ENCODE measurements at places on chromosomes 1 and 21.

GRCh38 chr1:246987083-246987690 is 20.7 kb downstream of the ZNF695 start:
- DNase-seq = no peak

- DNase-seq = no peak
These were observed 91.1 kb upstream of the UBE2U start for GRCh38 chr1:64112281-64112680.

DNA sequence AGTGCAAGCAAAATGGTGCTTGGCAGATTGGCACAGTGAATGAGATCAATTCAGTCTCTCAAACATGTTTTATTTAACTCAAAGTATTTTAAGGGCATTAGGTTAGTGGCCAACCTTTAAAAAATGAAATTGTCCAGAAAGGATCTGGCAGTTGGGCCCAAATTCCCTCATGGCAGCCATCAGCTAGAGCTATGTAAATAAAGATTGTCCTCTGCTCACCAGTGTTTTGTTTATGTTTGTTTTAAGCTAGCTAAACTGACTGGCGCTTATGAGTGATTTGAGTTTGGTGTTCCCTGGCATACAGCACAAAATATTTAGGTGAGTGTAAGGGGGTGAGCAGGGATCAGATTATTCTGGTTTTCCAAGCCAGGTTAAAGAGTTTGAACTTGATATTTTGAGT is 18.1 kb downstream of the HDAC1 start:
- no peak for DNase-seq

- no peak for DNase-seq
These were observed 56.6 kb downstream of the FGGY start for GRCh38 chr1:59353453-59353852.

DNA sequence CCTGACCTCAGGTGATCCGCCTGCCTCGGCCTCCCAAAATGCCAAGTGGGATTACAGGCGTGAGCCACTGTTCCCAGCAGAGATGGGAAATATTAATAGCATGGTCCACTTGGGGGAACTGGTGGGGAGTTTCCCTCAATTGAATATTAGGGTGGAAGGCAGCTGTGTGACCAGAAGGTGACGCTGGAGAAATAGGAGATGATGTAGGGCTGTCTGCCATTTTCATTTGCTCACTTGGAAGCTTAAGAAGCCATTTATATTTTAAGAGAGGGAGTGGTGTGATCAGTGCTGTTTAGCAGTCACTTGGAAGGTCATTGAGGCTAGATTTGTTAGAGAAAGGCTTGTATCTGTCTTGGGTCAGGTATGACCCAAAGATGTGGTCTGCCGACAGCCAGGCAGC is 19.9 kb downstream of the KDM4A start:
- no peak for DNase-seq

- peak; percentile 33 for DNase-seq
These were observed 248.4 kb downstream of the DENND1B start for GRCh38 chr1:197526736-197527371.

GRCh38 chr1:53616927-53617326 is 122.0 kb downstream of the GLIS1 start:
- no peak for DNase-seq

GRCh38 chr1:197422993-197423392 is 154.9 kb downstream of the CRB1 start:
- DNase-seq = no peak

- DNase-seq = no peak
These were observed 409.4 kb downstream of the VAV3 start for GRCh38 chr1:107555578-107555977.

DNA sequence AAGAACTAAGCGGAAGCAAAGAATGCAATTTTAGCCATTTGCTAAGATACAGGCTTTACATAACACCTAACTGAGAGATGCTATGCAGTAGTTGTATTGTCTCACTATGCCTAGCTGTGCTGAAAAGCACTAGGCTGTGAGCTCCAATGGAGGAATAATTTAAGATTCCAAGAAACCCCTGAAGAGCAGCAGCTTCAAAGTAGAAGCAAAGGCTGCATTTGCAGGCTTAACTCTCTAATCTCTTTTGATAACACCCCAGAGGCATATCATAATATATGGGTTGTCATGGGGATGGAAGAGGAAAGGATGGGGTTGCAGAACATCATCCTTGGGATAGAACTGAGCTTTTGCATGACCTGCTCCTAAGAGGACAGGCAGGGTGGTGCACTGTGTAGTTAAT is 102.0 kb downstream of the ERG start:
- DNase-seq = no peak

DNA sequence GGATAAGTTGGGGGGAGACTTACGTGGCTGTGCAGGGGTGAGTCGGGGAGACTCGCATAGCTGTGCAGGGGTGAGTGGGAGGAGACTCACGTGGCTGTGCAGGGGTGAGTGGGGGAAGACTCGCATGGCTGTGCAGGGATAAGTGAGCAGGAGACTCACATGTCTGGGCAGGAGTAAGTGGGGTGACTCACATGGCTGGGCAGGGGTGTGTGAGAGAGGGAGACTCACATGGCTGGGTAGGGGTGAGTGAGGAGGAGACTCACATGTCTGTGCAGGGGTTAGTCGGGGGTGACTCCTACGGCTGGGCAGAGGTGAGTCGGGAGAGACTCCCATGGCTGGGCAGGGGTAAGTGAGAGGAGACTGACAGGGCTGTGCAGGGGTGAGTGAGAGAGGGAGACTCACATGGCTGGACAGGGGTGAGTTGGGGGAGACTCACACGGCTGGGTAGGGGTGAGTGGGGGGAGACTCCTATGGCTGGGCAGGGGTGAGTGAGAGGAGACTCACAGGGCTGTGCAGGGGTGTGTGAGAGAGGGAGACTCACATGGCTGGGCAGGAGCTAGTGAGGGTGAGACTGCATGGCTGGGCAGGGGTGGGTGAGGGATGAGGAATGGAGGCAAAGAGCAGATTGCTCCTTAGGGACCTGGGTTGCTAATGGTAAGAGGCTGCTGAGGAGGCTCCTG is 56.0 kb upstream of the ABCG1 start:
- peak; percentile 24 for DNase-seq

DNA sequence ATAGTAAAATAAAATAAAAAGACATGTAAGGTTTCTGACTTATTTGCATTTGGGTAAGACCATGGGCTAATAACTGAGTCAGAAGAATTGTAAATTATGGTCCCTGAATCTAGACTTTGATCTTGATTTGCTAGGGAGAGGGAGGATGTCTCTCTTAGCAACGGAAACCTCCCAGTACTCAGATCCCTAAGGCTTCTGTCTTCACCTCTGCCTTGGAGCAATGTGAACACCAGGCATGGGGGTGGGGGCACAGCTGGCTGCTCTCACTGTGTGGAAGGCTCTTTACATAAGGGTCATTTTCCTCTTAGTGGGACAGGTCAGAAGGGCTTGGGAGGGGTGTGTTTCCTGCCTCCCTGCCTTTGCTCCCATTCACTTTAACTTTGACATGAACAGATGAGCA is 17.0 kb upstream of the TMEM54 start:
- no peak for DNase-seq

GRCh38 chr1:222889440-222889839 is 74.6 kb downstream of the DISP1 start:
- DNase-seq = peak; percentile 44

DNA sequence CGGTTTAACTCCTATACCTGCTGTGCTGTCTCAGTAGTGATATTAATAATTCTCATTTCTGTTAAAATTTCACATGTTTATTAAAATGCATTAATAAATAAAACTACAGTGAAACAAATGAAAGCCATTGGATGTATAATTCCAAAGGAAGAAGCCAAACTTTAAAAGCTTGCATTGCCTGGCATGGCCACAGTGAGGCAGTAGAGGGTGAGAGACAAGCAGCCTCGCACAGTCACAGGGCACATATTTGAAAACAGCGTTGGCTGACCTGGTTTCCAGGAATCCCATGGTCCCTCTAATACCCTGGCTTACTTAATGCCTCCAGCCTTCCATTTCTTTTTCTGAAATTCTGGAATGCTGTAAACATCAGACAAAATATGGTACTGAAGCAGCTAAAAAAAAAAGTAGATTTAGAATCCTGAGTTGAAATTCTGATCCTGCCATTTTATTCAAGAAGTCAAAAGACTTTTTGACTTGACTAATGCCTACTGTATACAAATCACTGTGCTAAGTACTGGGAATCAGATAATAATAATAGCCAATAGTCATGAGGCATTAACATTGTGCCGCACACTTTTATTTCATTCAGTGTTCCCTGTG is 6.7 kb upstream of the RNASEL start:
- DNase-seq = peak; percentile 75

DNA sequence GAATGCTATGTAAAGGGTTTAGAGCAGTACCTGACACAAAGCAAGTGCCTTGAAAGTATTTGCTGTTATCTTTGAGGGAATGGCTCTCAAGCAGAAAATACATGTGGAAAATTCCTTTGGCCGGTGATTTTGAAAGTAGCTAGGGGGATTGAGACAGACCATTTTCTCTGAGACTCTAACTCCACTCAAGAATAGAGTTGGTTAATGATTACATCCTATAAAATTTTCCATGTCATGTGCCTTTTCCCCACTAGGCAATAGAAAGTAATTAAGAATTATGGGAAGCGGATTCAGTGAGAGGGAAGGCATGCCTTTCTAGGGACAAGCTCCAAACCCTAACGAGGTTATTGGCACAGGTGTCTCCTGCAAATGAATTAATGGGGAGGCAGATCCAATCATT is 276.0 kb downstream of the GPATCH2 start:
- DNase-seq = no peak

- DNase-seq = no peak
These were observed 1.0 kb upstream of the RUNX3 start for GRCh38 chr1:24931146-24931467.

DNA sequence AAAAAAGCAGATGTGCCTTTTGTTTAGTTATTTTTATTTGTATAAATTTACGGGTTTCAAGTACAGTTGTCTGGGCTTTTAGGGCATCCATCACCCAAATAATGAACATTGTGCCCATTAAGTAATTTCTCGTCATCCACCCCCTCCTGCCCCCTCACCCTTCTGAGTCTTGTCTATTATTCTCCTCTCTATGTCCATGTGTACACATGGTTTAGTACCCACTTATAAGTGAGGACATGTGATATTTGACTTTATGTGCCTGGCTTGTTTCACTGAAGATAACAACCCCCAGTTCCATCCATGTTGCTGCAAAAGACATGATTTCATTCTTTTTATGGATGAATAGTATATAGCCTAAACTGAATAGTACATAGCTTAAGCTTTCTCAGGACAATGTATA is 189.2 kb downstream of the ZP4 start:
- DNase-seq = no peak

GRCh38 chr1:76054359-76054758 is 20.2 kb upstream of the ST6GALNAC3 start:
- no peak for DNase-seq

GRCh38 chr1:233010146-233010545 is 59.7 kb downstream of the NTPCR start:
- no peak for DNase-seq

GRCh38 chr1:246608616-246609376 is 42.5 kb downstream of the CNST start:
- no peak for DNase-seq

DNA sequence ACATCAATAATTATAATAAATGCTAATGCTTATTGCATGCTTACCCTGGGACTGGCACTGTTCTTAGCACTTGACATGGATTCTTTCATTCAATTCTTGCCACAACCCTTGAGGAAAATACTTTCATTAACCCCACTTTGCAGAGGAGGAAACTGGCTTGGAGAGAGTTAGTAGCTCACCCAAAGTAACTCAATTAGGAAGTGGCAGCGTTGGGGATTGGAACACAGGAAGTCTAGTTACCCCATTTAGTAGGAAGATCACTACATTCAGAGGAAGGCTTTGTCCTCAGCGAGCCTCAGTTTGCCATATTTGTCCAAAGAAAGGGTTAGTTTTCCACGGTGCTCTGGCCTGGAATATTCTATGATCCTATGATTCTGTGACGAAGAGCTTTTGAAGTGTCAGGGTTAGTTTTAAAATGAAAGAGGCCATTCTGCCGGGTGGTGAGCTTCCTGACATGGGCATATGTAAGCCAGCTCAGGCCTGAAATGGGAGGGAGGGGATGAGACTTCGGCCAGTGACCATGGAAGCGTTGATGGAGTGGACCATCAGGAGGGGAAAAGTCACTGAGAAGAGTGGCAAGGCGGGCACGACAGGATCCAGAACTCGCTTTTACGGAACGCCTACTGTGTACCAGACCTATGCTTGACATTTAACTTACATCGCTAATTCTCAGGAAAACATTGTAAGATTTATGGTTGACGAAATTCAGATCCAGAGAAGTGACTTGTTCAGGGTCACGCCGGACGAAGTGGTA is 28.2 kb upstream of the EPB41 start:
- no peak for DNase-seq

DNA sequence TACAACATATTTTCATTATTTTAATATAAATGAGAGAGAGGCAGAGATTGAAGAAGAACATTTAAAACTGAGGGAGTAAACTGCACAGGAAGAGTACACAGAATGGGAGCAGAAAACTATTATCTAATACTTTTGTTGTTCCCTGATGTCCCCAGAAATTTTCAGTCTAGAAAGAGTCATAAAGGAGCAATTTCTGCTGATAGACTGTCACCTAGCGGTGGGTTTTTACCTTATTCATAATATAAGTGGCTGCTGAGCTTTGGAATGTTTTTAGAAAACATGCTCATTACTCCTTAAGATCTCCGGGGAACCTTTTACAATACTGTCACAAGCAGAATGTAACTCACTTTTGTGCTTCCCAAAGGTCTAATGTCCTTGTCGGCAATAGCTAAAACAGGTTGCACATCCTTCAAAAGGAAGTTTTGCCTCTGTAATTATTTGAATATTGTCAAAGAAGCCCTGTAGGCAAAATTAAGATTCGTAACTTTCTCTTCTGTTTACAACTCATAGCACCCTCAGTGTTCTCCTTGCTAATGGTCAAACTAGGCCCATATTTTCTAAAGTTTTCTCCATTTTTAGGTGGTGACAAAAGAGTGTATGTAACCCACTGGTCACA is 4.9 kb upstream of the NPL start:
- peak; percentile 75 for DNase-seq

GRCh38 chr1:229098903-229099578 is 171.9 kb upstream of the RAB4A start:
- DNase-seq = no peak

DNA sequence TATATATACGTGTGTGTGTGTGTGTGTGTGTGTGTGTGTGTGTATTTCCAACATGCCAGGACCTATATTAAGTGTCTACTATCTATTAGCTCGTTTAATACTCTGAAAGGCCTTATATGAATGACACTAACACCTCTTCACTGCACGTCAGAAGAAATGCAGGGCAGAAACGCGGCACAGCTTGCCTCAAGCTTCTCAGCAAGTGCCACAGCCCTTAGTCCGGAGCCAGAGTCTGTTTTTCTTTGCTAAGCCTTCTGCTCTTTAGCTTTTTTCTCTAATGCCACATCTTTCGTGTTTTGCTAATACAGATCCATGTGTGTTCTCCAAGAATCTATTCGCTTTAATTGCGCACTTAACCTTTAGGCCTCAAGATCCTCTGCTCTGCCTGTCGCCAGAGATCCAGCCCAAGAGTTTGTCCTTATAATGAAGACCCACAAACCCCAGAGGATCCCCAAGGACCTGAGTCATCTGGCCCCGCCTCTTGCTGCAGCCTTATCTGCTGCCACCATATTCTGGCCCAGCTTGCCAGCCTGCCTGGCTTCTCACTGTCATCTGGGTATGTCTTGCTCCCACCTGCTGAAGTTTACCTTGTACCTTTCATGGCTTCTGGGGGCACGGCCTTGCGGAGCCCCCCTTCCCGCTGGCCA is 2.0 kb upstream of the TRIM58 start:
- no peak for DNase-seq

- DNase-seq = no peak
These were observed 73.7 kb downstream of the URB2 start for GRCh38 chr1:229699613-229700267.
